EL (cell line): ENCODE measurements at places on chromosomes 1 and 21.

DNA sequence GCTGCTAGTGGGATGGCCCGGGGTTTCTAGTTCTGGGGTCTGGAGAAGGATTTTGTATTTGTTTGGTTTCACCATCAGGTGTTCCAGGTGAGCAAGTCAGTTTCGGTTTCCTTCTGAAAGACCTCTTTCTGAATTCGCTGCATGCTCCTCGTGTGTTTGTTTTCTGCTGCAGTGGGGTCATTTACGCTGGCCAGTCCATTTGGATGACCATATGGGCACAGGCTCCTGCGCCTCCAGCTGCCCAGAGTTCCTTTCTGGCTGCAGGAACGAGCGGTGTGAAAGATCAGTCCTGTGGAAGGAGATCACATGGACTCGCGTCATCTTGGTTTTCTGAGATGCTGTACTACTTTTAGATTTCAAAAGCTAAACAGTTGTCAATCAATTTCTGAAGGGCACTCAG is 83.7 kb upstream of the GCLM start:
- no peak for DNase-seq

DNA sequence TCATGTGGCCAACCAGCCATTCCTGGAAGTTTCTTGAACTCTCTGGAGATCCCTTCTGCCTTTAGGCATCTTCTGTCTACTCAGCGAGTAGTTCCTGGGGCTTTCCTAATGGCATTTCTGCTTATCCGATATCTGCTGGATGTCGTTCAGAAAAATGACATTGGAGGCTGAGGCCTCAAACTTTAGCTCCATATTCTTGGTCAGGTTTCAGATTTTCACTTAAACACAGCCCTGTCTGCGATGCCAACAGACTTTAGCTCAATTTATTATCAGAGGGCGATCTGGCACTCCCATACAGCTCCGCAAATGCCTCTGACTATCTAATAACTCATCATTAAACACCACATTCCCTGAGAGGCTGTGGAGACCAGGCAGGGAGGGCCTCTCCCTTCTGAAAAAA is 46.3 kb upstream of the ETS2 start:
- peak; percentile 32 for DNase-seq

- DNase-seq = no peak
Observed at GRCh38 chr1:43204394-43204793, 32.3 kb downstream of the CFAP57 start.

- DNase-seq = peak; percentile 91
Observed at GRCh38 chr1:66331658-66332547, 202.1 kb upstream of the SGIP1 start.

- no peak for DNase-seq
Observed at GRCh38 chr1:202397256-202397655, 48.8 kb downstream of the PPP1R12B start.

DNA sequence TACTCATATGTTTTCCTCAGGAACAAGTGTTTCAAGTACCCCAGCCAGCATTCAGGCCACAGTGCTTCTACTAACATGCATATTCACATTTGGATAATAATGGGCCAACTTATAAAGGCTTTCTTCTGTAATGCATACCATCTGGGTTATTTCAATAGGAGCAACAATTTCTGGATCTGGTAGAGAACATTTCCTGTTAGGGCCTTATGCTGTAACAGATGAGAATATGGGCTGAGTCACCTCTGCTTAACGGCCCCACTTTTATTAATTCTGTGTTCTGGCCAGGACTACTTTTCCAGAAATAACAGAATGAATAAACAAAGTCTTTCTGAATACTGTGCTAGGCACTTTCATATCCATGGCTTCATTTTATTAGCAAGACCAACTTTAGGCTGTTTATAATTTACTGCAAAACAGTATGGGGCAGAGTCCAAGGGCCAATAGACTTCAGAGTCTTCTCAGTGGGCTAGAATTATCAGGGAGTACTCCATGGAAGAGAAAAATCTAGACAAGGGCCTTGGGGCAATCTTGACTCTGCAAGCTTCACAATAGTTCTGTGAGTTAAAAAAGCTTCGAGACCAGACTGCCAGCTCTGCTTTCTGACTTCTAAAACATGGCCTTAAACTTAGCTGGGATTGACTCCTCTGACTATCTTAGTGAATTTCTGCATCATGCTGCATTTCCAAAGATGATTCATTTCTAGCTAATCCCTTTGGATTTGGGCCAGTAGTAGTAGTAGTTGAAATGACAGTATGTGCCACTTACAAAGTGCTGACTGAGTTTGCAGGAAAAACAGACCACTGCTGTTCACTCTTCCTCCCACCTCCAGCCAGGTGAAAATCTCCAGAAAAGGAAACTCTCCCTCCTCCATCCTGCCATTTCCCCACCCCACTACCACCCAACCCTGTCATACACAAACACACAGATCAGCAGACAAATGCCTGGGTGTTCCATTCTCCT is 8.2 kb upstream of the SSX2IP start:
- peak; percentile 87 for DNase-seq

- DNase-seq = no peak
Observed at GRCh38 chr1:114618606-114619005, 37.2 kb upstream of the BCAS2 start.

GRCh38 chr1:242205622-242206489 is 207.0 kb upstream of the MAP1LC3C start:
- no peak for DNase-seq

DNA sequence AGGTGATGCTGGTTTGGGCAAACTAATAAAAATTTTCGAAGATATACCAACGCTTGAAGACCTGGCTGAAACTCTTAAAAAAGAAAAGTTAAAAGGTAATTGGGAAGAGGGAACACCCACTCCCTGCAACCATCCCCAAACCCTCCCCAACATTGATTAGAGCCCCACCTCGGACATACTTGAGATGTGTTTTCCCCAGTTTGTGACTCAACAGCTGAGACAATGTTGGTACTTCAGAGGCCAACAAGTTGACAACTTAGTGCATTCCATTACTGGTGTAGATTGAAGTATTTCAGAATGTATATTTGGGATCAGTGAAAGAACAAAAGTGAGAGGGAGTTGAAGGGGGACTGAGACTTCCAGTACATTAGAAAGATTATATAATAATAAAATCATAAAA is 5.1 kb downstream of the IFI16 start:
- no peak for DNase-seq

- no peak for DNase-seq
Observed at GRCh38 chr1:219144658-219145315, 28.9 kb upstream of the LYPLAL1 start.

GRCh38 chr1:224116131-224116530 is 2.2 kb downstream of the FBXO28 start:
- DNase-seq = peak; percentile 56

- DNase-seq = no peak
Observed at GRCh38 chr1:218591966-218592365, 246.8 kb downstream of the TGFB2 start.

DNA sequence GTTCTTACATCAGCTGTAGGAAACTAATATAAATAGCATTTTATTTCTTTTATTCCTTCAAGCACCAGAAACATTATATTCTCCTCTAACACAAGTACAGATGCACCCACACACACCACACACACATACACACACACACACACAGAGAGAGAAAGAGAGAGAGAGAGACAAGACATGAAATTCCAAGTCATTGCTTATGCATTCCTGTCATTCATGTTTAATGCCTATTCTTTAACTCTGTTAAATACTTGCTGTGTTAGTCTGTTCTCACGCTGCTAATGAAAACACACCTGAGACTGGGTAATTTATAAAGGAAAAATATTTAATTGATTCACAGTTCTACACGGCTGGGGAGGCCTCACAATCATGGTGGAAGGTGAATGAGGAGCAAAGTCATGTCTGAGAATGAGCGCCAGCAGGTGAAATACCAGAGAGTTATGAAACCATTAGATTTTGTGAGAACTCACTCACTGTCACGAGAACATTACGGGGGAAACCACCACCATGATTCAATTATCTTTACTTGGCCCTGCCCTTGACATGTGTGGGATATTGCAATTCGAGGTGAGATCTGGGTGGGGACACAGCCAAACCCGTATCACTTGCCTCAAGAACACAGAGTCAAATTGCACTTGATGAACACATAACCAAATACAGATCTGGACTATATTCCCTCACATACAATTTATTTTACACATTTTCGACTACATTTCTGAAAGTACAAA is 1058.1 kb upstream of the TMPRSS15 start:
- DNase-seq = no peak

DNA sequence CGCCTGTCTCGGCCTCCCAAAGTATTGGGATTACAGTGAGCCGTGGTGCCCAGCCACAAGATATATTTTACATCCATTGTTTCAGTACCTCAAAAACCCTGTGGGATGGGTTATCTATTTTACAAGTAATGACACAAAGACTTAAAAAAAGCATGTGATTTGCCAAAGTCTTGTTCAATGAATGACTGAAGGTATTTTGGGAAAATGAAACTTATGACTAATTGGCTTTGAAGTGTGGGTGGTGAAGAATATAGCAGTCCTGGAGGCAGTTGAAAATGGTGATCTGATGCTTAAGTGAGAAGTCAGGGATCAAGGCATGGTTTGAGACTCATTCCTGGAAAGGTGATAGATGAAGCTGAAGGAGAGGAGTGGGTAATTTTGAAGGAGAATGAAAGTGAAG is 3.0 kb downstream of the SWT1 start:
- DNase-seq = peak; percentile 10

DNA sequence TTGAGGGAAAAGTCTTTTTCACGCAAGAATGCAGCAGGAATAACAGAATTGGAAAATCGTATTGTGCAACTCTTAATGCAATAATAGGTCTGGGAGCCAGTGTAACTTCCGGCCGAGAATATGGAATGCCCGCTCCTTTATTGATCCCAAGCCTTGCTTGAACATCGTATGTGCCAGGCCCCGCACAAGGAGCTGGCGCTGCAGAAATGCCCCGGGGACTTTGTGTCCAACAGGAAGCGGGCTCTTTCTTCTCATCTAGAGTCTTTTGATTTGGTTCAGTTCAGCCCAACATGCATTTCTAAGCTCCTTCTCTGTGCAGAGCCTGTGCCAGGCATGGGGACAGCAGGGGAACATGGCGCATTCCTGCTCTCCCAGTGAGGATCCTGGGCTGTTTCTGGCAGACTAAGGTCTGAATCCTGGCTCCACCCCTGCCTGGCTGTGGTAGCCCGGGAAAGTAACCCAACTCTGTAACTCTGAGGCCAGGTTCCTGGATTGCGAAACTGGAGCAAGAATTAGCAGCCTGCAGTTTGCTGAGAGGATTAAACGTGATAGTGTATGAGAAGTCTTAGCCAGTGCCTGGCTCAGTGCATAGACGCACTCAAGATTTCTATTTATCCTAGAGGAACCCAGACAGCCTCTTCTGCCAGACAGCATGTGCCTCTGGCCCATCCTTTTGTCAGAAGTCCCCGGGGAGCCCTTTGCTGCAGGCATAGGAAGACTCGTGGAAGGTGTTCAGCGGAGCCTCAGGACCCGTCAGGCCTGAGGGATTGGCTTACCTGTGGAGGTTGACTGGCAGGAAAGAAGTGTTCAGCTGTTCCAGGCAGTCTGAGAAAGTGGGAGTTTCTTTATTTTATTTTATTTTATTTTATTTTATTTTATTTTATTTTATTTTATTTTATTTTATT is 987 bp upstream of the CDCP2 start:
- DNase-seq = peak; percentile 56

- DNase-seq = no peak
Observed at GRCh38 chr1:40247655-40248054, at the start of gene TMCO2. Gene TMCO2 (plus strand): TSS chr1:40247937. CDS start chr1:40247994, 57 bp downstream.

DNA sequence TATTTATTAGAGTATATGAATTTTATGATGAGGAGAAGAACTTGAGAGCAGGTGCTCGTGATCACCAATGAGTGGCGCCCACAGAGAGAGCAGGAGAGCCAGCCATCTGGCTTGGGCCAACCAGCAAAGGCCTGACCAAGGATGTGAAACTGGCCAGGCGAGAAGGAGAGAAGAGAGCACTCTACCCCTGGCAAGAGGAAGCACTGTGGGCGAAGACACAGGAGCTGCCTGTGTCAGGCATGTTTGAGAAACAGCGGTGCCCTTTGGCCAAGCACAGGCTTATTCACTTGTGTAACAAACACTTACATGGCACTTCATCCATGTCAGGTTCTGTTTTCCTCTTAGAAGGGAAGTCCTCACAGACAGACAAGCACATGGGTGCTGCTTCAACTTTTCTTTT is 4.2 kb upstream of the SIPA1L2 start:
- DNase-seq = no peak

GRCh38 chr1:88180449-88181108 is 503.5 kb upstream of the PKN2 start:
- peak; percentile 50 for DNase-seq

DNA sequence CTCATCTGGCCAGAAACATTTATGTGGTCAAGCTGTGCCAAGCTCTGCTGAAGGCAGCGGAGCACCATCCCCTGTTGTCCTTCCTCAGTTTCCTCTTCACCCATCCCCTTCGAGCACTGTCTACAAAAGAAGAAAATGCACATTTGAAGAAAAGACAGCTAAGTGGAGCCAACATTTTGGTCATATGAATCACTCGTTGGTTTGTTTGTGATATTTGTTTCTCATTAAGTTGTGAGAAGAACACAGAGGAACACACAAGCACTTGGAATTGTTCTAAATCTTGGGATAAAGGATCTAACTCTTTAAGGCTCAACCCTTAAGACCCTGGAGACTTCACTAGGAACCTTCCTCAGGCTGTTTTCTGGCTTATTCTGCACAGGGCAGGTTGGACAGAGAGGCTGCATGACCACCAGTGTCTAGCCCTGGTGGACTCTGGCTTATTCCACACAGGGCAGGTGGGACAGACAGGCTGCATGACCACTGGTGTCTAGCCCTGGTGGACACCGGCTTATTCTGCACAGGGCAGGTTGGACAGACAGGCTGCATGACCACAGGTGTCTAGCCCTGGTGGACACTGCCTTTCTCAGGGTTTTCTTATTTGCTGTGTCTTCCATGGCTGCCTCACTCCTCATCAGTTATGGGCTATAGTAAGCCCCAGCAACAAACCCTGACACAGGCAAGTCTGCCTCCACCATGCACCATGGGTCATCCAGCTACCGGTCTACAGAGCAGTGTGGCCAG is 35.3 kb upstream of the COL6A2 start:
- no peak for DNase-seq

DNA sequence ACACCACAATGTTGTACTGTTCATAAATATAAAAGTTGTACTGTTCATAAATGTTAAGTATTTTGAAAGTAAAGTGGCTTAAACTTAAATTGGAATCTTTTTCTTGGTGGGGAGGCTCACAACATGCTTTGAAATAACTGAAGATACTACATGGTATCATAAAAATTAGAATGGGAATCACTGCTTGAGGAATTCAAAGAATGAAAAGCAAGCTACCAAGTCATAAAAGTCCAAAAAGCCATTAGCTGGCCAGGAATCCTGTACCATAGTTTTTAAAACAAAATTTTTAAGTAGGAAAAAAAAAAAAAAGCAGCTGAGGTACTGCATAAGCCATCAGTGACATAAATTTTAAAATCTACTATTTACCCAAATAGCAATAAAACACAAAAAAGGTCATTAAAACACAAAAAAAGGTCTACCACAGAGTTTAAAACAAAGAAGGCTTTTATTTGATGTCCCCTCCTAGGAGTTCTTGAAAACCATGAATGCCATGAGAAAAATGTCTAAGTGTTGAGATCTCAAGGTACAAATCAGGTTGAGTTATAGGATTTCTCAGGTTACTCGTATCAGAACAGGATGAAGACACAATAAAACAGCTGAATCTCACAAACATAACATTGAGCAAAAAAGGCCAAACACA is 8.6 kb downstream of the ZZZ3 start:
- peak; percentile 59 for DNase-seq

- DNase-seq = peak; percentile 24
Observed at GRCh38 chr21:40797891-40798290, 49.1 kb downstream of the DSCAM start.

GRCh38 chr1:24319312-24319863 is at the start of gene GRHL3:
Gene GRHL3 (plus strand): TSS chr1:24319357. CDS start chr1:24319552, 195 bp downstream.
- no peak for DNase-seq
